ENCODE measurements at places on chromosomes 1 and 21. TPM values are rescaled to one million over a fixed set of nuclear protein-coding genes. Genes with fewer than 3 reads are reported as not detected.

DNA sequence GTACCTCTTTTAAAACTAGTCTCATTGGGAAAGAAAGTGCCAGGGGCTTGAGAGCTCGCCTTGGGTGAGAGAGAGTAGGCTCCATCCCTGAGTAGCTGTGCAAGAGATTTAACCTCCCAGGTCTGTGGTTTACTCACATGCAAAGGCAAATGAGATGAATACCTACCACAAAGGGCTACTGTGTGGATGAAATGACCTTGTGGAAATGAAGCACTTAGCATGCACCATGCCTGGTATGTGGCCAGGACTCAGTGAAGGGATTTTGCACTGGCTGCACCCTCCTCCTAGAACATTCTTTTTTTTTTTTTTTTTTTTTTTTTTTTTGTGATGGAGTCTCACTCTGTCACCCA, 120.3 kb downstream of the PROX1 start:
- no peak for DNase-seq

DNA sequence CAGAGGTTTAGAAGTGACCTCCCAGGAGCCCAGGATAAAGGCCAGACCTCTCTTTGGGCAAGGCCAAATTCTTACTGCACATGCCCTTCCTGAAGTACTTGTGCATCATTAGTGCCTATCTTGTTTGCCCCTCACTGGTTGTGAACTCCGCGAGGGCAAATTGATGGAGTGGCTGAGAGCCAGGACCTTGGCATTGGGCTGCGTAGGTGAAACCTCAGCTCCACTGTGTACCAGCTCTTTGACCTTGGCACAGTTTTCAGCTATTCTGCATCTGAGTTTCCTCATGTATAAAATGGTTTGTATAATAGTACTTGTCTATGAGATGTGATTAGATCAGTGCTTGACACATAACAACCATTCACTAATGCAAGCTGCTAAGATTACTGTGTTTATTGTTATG, 11.5 kb downstream of the OTUD3 start:
- no peak for DNase-seq

DNA sequence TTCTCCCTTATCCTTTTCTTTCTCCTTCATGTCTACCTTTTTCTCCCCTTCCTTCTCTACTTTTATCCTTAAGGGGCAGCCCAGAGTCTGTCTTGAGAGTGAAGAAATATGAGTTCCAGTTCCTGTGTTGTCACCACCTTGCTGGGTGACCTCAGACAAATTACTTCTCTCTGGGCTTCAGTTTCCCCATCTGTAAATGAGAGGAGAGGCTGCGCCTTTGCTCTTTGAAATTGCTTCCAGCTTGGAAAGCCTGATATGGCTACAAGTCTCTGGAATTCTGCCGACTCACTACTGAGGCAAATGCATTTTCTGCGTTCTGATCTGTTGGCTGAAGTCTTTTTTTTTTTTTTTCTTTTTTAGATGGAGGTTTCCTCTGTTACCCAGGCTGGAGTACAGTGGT, 119.2 kb downstream of the SYF2 start:
- no peak for DNase-seq

- no peak for DNase-seq
Observed at GRCh38 chr1:91092503-91092902, 70.7 kb upstream of the ZNF644 start.

HJV gene
- not detected for total RNA-seq

SH2D1B gene
- not detected for total RNA-seq

CCDC17 gene
- 4.5 TPM for total RNA-seq

Data from breast epithelium (tissue), 4 donors.